Neural crest cell (in vitro differentiated cells): ENCODE measurements at places on chromosomes 7 and 10.

DNA sequence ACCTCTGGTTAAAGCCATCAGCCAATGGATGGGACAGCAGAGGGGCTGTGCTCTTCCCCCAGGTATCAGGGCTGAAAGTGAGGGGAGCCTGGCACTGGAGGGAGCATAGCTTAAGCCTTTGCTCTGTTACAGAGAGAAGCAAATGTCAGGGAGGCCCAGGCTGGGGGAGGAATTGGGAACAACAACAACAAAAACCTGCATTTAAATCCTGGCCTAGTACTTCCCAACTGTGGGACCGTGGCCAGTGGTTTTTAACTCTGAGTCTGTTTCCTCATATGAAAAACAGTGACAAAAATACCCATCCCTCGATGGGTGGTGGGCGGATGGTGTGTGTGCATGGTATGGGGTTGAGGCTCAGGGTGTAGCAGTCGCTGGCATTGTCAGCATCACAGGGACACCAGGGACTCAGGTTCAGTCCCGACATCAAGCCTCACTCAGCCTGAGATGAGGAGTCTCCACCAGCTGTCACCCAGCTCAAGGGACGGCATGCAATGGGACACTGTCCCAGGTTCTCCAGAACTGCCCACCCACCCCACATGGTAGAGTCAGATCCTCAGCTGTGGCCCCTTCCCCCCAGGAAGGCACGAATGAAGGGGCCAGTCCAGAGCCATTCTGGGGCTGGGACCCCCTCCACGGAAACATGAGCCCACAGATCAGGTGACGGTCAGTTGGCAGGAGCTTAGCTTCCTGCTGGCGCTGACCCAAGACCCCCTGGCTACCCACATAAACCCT lies 74.5 kb downstream of the AFAP1L2 start:
- DNase-seq = no peak

GRCh38 chr10:88315755-88316154 lies 267.4 kb downstream of the RNLS start:
- no peak for DNase-seq

DNA sequence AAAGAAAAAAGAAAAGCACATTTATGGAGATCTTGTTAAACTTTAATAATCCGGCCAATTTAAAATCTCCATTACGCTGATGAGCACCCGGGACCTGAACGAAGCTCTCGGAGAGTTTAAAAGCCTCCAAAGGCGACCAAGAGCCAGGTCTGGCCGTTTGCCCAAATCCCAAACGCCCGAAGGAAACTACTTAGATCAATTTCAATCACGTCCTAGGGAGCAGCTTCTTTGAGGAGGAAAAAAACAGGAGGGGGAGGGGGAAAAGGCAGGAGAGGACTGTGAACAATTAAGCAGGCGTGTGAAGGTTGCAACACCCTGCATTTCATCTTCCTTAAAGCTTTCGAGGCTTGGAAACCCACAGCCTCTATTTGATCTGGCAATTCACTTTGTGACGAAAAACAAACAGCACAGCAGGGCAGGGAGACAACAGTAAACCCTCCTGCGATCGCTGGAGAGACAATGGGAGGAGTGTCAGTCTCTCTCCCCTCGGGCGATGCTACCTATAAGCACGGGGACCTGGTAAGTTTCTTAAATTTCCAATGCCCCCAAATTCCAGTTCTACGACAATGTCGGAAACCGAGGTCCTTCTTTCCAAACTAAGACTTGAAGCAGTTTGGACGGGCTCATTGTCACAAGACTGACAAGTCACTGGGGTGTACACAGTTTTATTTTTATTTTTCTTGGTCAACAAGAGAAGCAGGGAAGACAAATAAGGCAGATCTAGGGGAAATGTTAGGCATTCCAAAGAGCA lies 1.2 kb downstream of the KLF6 start:
- DNase-seq = no peak

DNA sequence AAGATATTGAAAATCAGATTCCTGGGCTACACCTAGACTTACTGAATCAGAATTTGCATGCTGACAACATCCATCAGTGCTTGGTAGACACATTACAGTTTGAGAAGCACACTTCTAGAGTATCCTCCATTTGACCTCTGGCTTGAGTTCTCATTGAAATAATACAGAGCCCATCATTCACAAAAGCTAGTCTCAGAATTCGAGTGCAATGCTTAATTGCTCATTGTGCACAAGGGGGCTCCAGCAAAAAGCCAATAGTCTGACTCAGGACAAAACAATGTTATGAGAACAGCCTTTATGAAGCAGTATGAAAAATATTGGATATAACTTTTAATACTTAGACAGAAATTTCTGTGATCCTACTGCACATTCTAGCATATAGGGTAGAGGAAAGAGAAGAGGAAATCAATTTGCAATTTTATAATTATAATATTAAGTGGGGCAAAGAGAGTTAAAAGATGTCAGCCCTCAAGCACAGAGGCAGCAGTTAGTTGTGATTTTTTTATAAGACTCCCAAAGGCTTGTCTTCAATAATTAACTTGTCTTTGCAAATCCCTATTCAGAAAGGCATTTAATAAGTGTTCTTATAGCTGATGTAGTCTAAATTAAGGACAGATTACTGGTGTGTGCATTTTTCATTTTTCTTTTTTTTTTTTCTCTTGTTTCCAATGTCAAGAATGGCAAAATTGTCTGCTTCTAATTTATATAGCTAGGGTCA lies 105.8 kb upstream of the ANK3 start:
- DNase-seq = no peak

DNA sequence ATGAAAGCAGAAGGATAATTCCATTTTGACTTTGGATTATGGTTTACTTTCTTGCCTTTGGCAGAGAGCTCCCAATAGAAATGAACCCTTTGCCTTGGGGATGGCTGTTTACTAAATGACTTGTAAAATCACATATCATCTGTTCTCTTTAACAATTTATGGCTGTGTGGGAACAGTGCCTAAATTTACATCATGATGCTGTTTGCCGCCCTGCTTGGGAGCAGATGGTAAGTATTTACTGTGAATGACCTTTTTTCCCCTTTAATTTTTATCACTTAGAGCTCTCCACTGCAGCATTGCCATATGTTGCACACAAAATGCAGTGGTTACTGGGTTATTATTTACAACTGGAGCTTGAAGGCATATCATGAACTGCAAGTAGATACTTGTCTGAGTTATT lies 13.4 kb downstream of the HEPACAM2 start:
- DNase-seq = no peak

GRCh38 chr10:5582736-5583135 lies 58.0 kb downstream of the CALML3 start:
- no peak for DNase-seq

DNA sequence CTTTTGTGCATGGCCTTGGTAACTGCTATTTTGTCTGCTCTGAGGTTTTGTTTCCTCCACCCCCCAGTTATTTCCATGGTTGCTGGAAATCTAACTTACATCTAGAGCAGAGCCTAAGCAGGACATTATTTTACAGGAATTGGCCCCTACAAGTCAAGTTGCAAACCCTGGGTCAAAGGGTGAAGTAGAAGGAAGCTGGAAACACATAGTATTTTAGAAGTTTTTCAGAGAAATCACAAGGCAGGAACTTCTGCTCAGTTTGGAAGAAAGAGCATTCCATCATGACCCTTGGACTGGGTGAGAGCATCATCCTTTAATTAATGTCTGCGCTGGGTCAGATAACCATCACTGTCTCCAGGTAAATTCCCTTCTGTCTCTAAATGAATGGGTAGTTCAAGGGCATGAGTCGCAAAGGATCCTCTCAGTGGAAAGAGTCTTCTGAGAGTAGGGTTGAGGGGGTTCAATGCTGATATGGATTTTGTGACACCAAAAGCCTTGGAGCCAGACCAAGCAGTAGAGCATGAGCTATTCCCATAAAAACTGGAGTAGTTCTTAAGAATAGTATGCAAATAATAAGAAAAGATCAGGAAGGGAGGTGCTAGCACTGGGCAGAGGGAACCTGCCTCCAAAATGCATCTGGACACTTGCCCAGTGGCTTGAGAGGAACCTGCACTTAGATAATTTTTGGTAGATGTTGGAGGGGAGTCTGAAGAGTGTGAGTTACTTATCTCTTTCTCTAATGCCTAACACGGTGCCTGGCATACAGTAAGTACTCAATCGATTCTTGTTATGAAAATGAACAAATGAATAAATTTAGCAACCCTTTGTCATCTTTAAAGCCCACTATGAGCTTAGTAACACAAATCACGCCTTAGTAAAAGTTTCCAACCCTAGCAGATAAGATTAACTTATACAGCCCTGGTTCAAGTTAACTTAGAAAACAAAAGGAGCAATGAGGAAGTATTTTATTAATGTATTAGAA lies 160.6 kb upstream of the ADO start:
- DNase-seq = no peak

DNA sequence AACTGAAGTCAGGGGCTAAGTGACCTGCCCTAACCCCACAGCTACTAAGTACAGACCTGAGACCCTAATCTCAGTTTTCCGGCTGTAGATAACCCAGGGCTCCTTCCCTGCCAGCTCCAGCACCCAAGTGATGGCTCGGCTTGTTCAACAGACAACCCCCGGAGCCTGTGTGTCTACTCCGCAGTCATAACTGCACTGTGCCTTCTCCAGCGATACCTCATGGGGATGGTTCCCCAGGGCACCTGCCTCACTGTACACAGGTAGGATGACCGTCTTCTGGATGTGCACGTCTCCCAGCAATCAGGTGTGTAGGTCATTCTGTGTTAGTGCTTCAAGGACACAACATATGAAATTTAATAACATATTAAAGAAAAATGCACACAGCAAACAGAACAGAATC lies 37.1 kb downstream of the CPXM2 start:
- DNase-seq = no peak

- DNase-seq = no peak
Observed at GRCh38 chr7:24908727-24909126, 71.3 kb downstream of the OSBPL3 start.
